ENCODE measurements at places on chromosomes 11 and 22. TPM values are rescaled to one million over a fixed set of nuclear protein-coding genes. Genes with fewer than 3 reads are reported as not detected.
A peak's percentile ranks its signal among the peaks of the same experiment; 100 is the strongest.

GRCh38 chr11:64245401-64245796 is 1.3 kb downstream of the PPP1R14B start:
- DNase-seq = peak; percentile 55

DNA sequence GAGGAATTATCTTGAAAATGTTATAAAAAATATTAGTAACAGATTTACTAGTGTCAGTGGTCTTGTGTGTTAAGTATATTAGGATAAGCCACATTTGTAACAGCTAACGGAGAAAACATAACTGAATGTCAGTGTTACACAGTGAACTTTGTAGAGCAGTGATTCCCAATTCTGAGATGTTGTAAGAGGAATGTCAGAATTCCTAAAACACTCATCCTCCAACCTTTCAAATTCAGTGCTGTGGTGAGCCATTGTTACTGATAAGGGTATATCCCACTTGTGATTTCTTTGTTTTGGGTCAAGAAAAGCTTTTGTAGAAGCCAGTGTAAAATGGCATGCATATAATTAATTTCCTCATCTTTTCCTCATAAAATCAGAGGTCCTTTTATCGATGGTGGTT is 61.9 kb downstream of the ARHGEF12 start:
- no peak for DNase-seq

MMP8 gene
- not detected for total RNA-seq

SCN3B gene
- not detected for total RNA-seq

RTN3 gene
- 47.6 TPM for total RNA-seq

All from activated naive CD4-positive, alpha-beta T cell treated with anti-CD3 and anti-CD28 coated beads for 36 hours (primary cell).